ENCODE measurements at places on chromosomes 1 and 21. TPM values are rescaled to one million over a fixed set of nuclear protein-coding genes. Genes with fewer than 3 reads are reported as not detected.

ECM1 gene
- 130 TPM for total RNA-seq

DNA sequence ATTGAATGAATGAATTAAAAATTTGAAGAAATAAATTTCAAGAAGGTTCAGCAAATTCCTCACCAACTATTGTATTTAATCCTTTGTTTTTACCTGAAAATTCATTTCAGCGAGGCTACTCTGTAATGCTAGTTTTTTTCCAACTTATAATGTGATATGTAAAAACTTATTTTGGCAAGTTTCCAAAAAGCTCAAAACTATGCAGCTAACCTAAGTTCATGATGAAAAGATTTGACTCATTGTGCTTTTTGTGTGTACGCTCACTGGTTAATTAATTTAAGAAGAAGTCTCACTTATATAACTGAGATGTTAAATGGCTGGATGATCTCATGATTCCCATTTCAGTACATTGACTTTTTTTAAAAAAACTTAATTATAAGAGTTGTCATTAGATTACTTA lies 196.0 kb upstream of the SAMSN1 start:
- H3K4me1 ChIP-seq: no peaks in the 10 kb centered on the region
- no peaks in the 10 kb centered on the region for H3K27me3 ChIP-seq
- DNase-seq: no peak
- H3K36me3 ChIP-seq: no peaks in the 10 kb centered on the region

- peak overlapping the region; percentile 79 for H3K27ac ChIP-seq
- no peaks in the 10 kb centered on the region for H3K27me3 ChIP-seq
- no peak for DNase-seq
- peaks cover 25% of the 10 kb centered on the region for H3K4me1 ChIP-seq
- H3K36me3 ChIP-seq: no peaks in the 10 kb centered on the region
Observed at GRCh38 chr1:108560874-108561459, 1.1 kb downstream of the EEIG2 start.

DNA sequence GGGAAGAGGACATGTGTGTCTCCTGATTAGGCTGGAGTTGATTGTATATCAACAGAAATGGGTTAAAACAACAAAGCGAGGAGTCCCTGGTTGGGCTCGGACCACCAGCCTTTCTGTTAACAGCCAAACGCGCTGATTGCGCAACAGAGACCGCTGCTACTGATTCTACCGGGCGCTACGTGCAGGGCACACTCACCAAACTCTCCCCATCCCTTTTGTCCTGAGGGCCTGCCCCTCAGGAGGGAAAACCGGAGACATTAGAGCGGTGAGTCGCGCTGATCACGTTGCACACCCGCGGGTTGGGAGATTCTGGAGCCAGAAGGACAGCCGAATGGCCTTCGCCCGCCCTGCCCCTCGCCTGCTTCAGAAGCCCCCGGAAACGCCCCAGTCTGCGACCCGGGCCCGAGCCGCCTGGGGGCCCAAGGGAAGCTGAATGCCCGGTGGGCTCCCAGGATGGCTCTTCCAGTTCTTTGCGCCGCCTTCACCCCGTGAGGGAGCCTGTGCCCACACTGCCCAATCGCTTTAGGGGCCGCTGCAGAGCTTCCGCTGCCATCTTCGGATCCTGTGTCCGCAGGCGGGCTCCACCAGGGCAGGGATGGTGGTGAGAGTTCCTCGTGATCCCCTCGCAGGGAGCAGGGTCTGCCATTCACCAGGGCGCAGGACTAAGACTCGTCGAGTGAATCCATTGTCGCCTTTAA lies 165.4 kb upstream of the NBPF11 start:
- no peak overlapping the region for H3K4me3 ChIP-seq
- H3K36me3 ChIP-seq: no peaks in the 10 kb centered on the region
- peaks cover 2% of the 10 kb centered on the region for H3K27me3 ChIP-seq
- DNase-seq: no peak
- no peak overlapping the region for H3K27ac ChIP-seq

DNA sequence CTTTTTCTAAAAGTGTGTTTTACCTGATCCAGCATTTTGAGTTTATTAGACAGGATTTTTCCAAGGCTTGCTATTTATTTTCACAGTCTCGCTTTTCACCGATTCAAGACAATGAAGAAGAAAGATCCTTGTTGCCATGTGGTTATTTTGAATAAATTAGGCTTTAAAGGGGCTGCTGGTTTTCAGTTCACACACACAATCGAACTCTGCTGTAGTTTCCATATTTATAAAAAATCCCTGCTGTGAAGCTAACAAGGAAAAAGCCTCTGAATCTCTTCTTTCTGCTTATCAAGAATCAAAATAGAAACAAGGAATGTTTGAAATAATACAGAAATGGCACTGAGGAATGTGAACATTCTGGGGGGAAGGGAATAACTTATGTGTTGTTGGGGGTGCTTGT lies 102.5 kb upstream of the KAZN start:
- no peaks in the 10 kb centered on the region for H3K27me3 ChIP-seq
- H3K27ac ChIP-seq: no peak overlapping the region
- H3K4me1 ChIP-seq: no peaks in the 10 kb centered on the region
- H3K4me3 ChIP-seq: no peak overlapping the region
- DNase-seq: no peak

DNA sequence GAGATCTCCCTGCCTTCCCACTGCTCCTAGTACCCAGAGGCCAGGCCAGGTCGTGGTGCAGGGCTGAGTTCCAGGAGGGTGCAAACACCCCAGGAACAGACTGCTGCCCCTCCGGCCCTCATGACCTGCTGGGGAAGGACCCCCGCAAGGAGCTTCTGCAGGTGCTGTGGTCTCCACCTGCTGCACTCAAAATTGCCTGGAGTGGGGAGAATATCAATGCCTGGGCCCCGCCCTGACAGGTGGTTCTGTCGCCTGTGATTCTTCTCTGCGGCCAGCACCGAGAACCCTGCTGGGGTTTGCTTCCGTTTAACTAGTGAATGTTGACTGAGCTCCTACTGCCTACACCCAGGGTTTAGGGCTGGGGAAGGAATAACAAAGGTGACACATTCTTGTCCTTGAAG lies 2.1 kb upstream of the TFF3 start:
- no peaks in the 10 kb centered on the region for H3K36me3 ChIP-seq
- no peaks in the 10 kb centered on the region for H3K27me3 ChIP-seq
- DNase-seq: no peak

DNA sequence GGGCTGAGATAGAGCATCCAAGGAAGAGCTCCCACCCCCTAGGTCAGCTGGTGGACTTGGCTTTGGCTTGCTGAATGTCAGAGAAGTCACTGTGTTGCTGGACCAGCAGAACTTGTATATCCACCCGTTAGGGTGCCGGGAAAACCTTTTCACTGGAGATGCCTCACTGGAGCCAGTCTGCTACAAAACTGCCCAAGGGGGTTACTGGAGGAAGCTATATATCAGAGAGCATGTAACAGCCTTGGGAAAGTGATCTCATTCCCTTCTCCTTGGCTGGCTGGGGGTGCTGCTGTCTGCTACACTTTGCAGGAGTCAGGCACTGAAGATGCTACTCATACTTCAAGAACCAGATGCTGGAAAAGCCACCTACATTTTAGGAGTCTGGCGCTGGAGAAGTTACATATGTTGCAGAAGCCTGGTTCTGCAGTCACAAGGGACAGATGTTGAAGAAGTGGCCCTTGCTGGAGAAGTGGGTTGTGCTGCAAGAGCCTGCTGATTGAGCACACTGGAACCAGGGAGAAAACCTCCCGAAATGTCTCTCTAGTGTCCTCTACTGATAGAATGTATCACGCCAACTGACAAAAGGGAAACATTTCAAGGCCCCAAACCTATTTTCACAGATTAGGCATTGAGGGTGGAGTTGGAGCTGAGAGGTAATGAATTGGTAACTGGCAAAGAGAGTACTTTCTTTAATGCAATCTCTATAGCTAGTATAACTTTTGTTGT lies 250.6 kb downstream of the SPATA17 start:
- DNase-seq: no peak
- no peaks in the 10 kb centered on the region for H3K27me3 ChIP-seq
- H3K36me3 ChIP-seq: no peaks in the 10 kb centered on the region
- no peak overlapping the region for H3K27ac ChIP-seq

- peaks cover 22% of the 10 kb centered on the region for H3K4me1 ChIP-seq
- peak overlapping the region; percentile 86 for H3K4me3 ChIP-seq
- peaks cover 25% of the 10 kb centered on the region for H3K36me3 ChIP-seq
Observed at GRCh38 chr1:113904293-113904673, 316 bp downstream of the AP4B1 start.

GRCh38 chr21:29943885-29944284 lies 4.1 kb upstream of the GRIK1 start:
- DNase-seq: no peak
- no peak overlapping the region for H3K4me3 ChIP-seq
- H3K36me3 ChIP-seq: no peaks in the 10 kb centered on the region

Data from vagina (tissue), 2 donors.